T-helper 1 cell (primary cell): ENCODE measurements at places on chromosomes 13 and 19.

- no peak for DNase-seq
Measured at GRCh38 chr13:69274231-69274630, 833.4 kb upstream of the ATXN8OS start.

DNA sequence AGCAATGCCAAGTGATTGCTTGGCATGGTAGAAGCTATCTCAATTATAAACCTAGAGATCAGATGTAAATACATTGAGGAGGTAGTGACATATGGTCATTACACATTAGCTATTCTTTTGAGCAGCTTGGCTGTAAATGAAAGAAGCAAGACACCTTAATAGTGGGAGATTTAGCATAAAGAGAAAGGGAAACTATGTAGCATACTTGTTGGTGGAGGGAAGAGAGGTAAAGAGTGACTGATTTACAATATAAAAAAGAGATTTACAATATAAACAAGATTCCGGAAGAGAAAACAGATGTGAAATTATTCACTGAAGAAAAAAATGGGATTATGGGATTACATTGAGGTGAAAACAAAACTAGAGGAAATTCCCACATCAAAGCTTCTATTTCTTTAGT is 2009.6 kb downstream of the OLFM4 start:
- DNase-seq = no peak

DNA sequence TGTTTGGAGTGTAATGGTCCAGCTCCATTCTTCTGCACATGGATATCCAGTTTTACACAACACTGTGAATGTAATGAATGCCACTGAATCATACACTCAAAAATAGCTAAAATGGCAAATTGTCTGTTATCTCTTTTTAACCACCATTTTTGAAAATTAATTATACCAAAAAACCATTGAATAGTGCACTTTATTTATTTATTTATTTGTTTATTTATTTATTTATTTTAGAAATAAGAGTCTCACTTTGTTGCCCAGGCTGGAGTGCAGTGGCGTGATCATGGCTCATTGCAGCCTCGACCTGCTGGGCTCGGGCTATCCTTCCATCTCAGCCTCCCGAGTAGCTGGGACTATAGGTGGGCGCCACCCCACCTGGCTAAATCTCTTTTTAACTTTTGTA is 7.3 kb upstream of the CEACAM19 start:
- no peak for DNase-seq

DNA sequence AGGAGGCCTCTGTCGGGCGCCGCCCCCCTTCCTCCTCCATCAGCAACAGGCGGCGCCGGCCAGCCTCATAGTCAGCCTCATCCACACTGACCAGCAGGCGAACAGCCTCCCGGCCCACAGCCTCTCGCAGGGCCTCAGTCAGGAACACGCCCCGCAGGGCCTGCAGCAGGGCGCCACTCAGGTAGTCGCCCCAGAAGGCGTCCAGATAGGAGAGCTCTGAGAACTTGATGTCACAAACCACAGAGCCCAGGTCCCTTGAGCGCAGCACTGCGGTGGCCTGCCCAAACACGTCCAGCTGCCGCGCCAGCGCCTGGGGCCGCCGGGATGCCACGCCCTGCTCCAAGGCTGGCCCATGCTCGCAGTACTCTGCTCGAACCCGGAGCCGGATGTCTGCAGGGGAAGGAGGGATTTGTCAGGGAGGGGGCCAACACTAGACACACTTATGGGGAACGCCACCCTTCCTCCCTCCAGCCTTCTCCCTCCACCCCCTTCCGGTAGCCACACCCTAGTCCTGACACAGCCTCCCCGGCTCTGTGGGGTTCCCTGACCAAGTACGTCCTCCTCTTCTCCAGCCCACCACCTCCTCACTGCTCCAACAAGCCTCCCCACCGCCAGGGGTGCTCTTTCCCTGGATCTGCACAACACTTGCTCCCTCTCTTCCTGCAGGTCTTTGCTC is 17.9 kb downstream of the DEDD2 start:
- DNase-seq = peak; percentile 39

- no peak for DNase-seq
Measured at GRCh38 chr19:4012092-4012974, 4.8 kb downstream of the PIAS4 start.

DNA sequence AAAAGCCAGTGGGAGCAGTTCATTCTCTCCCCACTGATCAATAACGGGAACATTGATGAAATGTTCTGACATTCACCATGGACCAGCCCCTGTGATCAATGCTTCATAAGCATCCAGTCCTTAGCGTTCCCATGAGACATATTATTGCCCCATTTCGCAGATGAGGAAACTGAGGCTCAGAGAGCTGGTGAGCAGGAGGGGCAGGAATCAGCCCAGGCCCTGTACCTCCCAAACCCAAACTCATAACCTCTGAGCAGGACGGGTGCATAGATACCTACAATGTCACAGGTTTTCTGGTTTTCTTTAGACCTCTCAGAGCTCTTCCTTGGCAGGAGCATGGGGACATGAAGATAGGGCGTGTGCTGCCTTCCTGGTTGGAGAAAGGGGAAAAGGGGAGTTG is 2.1 kb downstream of the MCOLN1 start:
- DNase-seq = no peak

DNA sequence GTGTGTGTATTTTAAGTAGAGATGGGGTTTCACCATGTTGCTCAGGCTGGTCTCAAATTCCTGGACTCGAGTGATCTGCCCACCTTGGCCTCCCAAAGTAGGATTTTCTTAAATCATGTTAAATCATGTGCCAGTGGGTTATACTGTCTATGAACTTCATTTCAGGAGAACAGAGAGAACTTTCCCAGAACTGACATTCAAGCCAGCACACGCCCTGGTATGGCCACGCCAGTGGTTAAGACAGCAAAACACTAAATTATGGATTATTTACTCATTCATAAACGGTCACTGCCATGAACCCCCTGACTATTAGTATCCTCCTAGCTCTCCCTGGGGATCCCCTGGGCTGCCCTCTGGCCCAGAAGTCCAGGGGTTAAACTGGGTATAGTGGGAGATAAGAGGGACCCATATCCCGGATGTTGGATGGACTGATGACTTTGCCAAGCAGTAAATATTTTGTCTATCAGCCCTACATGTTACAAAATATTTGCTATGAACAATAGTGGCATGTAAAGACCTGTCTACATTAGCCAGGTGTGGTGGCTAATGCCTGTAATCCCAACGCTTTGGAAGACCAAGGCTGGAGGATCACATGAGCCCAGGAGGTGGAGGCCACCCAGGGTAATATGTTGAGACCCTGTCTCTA is 16.1 kb upstream of the STRN4 start:
- no peak for DNase-seq

GRCh38 chr19:10706990-10707389 is 5.8 kb downstream of the QTRT1 start:
- no peak for DNase-seq

DNA sequence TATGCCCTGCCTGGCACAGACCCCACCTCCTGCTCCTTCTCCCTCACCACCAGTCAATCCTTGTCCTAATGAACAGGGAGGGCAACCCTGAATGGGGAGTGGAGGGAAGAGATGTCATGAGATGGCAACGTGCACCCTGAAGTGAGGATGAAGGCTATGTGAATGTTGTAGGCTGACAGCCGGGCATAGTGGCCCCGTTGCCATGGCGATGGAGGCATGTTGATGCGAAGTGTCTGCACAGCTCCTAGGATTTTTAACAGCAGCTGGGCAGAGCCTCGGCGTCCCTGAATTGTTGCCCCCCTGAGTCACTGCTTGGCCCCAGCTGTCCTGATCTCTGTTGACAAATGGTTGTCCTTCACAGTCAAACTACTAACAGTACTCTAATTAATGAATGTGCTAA is 4.8 kb upstream of the ALOX5AP start:
- DNase-seq = no peak

DNA sequence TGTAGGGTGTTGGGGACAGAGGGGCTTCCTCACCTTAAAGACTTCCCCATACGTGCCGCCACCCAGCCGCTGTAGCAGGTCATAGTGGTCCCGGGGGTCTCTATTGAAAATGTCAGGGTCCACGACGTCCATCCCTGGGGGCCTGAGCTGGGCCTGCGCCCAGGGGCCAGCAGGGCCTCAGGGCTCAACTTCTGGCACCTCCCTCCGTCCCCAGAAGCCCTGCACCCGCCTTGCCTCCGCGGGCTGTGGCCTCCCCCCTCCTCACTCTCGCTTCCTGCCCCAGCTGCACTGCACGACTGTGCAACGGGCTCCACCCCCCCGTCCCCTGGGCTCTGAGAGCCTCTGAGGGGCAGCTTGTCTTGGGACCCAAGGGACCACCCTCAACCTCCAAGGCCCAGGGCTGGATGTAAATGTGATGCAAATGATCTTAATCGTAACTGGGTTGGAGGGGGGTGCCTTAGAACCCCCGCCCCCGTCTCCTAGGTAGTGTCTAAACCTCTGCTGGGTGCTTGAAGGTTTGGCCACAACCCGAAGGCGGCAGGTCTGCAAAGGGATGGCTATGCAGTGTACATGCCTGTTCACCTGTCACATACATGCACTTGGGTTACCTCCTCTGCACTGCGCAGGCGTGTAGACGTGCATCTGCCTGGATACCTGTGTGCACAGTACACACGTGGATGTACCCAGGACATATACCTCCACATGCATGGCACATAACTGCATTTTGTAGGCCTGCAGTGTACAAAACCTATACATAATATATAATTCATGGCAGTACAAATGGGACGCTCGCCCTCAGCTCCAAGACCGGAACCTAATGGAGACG is at the start of gene MAP4K1:
Gene MAP4K1 (minus strand): TSS at position 190 of the 826 bp plus-strand sequence. CDS start 58 bp downstream, at position 132.
- DNase-seq = peak; percentile 33

DNA sequence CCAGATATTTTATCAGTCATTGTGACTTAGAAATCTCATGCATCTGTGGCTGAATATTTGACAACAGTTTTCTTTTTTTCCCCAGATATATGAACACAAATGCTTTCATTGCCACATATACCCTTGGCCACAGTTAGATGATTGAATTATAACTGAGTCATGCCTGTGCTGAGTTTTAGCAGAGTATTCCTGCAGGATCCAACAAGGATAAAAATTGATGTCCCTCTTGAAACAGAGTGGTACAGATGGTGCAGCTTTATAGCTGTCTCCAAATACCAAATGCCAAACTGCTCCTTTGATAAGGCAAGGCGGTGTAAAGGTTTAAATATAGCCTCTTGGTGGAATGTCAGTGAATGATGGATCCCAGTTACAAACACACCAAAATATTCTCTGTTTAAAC is 428.5 kb downstream of the GPC6 start:
- DNase-seq = no peak

DNA sequence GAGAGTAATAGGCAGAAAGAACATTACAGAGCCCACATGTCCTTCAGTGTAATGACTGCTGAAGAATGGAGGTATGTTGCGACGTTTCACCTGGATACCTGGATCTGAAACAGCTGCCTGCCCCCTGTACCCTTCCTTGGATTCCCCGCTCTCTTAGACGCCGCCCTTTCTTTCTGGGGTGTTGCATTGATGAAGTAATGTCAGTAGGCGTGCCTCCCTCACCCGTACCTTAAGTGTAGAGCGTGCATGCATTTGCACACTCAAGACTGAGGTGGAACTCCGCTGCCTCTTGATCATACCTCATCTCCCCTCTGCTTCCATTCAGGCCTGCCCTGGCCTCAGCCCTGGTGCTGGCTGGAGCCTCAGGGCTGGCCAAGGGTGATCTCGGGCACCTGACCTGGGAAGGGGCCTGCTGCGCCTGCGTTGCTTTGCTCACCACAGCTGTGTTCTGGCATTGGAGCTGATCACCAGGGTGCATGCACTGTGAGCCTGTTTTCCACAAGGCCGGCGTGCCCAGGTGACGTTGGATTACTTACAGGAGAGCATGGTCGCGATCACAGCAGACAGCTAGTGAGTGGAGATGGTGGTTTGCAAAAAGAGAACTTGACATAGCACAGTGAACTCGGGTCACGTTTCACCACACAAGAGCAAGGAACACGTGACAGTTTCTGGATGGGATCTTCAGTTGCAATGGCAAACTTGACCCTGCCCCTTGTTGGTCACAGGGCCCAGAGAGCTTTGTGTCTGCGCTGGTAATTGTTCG is 99.0 kb downstream of the ARHGEF7 start:
- no peak for DNase-seq

DNA sequence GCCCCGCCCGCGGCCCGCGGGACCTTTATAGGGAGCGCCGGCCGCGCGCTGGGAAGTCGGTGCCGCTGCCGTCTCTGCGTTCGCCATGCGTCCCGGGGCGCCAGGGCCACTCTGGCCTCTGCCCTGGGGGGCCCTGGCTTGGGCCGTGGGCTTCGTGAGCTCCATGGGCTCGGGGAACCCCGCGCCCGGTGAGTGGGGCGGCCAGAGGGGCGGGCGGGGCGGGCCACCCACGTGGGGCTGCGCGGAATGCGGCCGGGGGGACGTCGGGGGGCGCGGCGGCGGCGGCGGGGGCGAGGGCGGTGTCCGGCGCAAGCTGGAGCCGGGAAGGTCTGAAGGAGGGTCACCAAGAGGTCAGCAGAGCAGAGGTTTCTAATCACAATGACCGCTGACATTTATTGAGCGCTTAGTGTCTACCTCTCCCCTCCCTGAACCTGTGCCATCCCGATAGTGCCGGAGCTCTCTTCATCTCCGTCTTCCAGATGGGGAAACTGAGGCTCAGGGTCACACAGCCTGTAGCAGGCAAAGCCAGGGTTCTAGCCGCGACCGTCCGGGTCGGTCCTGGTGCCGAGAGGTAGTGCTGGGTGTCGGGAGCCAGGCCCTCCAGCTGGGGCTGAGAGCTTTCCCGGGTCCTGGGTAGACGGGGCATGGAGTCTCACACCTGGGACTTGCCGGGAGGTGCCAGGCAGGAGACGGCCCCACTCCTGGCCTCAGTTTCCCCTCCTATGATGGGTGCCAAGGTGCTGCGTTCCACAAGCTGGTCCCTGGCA is at the start of gene FSTL3:
Gene FSTL3 (plus strand): TSS at position 54 of the 767 bp plus-strand sequence. CDS start 32 bp downstream, at position 86.
- DNase-seq = no peak
